ENCODE measurements at places on chromosomes 16 and 17. TPM values are rescaled to one million over a fixed set of nuclear protein-coding genes. Genes with fewer than 3 reads are reported as not detected.

SCNN1G gene
- 0.17 TPM for total RNA-seq

GFAP gene
- total RNA-seq = 1.0 TPM

- DNase-seq = no peak
These were observed 12.5 kb downstream of the CARD14 start for GRCh38 chr17:80182118-80182844.

- no peak for DNase-seq
These were observed 32.9 kb upstream of the YPEL2 start for GRCh38 chr17:59298521-59298920.

- no peak for DNase-seq
These were observed 7.4 kb downstream of the GCSH start for GRCh38 chr16:81088836-81089235.

DNA sequence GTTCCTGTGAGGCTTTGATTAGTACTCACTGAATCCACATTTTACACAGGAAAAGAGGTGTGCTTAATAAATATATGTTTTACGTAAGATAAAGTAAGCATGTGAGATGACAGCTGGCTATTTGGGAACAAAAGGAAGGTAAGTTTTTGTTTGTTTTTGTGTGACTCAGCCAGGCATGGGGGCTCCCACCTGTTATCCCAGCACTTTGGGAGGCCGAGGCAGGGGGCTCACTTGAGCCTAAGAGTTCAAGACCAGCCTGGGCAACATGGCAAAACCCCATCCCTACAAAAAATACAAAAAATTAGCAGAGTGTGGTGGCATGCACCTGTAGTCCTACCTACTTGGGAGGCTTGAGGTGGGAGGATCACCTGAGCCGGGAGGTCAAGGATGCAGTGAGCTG, 17.9 kb downstream of the GPR142 start:
- DNase-seq = no peak

GRCh38 chr17:15510361-15510760, 42.9 kb upstream of the CDRT4 start:
- no peak for DNase-seq
